ENCODE measurements at places on chromosomes 2 and 18. TPM values are rescaled to one million over a fixed set of nuclear protein-coding genes. Genes with fewer than 3 reads are reported as not detected.

Gene CFAP53
- 0.16 TPM for total RNA-seq

Gene DOCK10
- 16.0 TPM for total RNA-seq

Gene TMEM178A
- total RNA-seq, result 1.5 TPM

Gene MOCOS
- 5.8 TPM for total RNA-seq

Gene EMILIN2
- total RNA-seq, result 37.2 TPM

- peak; percentile 92 for DNase-seq
Measured at GRCh38 chr2:64404002-64404731, 49.8 kb upstream of the LGALSL start.

DNA sequence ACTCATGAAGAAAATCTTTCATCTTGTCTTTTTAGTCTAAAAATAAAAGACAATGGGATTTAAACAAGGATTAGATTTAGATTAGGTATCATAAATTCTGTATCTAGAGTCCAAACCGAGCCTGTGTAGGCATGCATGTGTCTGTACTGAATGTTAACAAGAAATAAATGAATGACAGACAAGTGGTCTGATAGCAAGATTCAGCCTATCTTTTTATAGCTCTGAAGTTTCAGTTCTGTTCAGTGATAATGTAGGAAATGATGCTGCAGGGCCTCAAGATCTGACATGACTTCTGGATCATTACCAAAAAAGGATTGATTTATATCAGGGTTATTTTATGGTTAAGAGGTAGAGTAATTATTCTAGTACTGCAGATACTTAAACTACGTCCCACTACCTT lies 137.0 kb upstream of the ATP5MC3 start:
- no peak for DNase-seq

DNA sequence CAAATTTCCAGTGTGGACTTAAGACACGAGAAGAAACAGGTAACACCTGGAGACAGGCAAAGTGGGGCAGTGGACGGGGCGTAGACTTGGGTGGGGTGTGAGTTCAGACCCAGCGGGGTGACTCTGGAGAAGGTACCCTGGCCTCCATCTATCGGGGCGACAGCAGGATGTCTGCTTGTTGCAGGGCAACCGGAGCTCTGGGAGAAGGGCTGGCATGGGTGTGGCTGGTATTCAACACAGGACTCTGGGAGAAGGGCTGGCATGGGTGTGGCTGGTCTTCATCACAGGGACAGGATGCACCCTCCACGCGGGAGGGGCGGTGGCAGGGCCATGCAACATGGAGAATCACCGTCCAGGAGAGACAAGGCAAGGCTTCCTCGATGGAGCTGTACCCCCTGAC lies 198.5 kb downstream of the HDAC4 start:
- peak; percentile 73 for DNase-seq

GRCh38 chr18:58204776-58205442 lies 160.9 kb downstream of the NEDD4L start:
- no peak for DNase-seq

- peak; percentile 43 for DNase-seq
Measured at GRCh38 chr2:239203443-239204135, 197.2 kb downstream of the HDAC4 start.

GRCh38 chr2:28321426-28321825 lies 71.2 kb upstream of the FOSL2 start:
- DNase-seq, result no peak

DNA sequence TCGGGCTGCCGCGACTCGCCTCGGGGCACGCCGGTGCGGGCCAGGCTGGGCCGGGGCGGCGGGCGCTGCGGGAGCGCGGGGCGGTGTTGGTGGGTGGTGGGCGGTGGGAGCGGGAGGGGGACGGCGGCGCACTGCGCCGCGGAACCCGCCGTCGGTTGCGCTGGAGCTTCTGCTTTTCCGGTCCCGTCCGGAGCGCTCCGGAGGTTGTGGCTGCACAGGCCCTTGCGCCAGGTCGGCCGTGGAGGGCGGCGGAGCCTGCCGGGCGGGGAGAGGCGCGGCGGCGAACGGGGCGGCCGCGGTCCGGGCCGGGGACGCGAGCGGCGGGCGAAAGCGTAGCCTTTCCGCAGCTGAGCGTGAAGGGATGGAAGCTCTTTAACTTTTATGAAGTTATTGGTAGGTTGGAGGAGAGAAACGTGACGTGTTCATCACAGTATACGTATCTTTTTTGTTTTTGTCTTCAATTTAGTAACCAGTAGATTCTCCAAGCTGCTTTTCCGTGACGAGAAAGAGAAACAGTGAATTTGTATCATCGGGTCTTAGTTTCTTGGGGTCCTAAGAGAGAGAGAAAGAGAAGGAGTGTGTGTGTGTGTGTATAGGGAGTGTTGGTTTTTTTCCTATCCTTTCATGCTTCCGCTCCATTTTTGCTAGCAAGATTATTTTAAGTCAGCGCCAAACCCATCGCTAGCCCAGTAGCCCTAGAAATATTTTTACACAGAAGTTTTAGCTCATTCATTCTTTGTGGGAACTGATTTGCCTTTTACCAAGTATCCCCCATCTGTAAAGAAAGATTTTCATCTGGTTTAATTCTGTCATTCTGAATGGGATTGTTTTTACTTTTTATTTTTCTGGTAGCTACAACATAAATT lies 535 bp downstream of the ATG4B start:
- DNase-seq, result no peak

DNA sequence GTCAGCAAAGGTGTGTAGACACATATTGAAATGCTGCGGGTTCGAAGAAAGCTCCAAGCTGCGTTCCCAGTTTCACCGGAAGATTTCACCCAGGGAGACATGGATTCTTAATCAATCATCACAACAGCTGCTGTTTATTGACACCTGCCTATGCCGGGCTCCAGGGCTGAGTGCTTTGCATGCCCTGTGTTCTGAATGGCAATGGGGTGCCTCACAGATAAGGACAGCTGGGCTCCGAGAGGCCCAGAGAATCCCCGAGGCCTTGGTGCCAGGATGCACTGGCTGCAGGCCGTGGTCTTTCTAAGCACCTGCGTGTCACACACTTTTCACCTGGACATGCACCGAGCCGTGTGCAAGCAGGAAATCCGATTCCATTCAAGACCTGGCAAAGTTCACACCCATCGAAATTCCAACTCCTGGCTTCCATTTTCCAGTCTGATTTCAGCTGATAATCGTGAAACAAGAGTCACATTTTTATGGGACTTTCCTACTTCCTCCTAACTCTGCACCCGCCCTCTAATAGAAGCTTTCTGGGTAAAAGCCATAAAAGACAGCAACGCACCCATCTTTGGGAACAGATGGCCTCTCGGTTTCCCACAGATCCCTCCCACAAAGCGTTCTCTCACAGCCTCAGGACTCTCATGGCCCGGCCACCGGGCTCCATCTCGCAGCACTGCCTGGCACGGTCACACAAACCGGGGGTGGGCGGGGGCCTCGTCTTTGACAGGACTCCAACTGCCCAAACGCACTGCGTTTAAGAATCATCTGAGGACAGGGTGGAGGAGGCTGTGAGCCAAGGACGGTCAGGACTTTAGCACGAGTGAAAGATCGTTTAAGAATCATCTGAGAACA lies 245.6 kb upstream of the SALL3 start:
- peak; percentile 64 for DNase-seq

- DNase-seq, result no peak
Measured at GRCh38 chr18:31500051-31500688, 2.2 kb downstream of the DSG2 start.

GRCh38 chr2:168700615-168701245 lies 101.7 kb upstream of the NOSTRIN start:
- no peak for DNase-seq

- no peak for DNase-seq
Measured at GRCh38 chr18:35888329-35888728, 84.2 kb upstream of the RMP24 start.

DNA sequence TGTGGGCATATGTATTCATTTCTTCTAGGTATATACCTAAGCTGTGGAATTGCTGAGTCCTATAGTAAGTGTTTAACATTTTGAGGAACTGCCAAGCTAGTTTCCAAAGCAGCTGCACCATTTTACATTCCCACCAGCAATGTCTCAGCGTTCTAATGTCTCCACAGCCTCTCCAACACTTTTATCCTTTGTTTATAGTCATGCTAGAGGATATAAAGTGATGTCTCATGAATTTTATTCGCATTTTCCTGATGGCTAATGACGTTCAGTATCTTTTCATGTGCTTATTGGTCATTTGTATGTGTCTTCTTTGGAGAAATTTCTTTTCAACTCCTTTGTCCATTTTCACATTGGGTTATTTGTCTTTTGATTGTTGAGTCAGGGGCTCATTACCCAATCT lies 295.2 kb downstream of the NCKAP5 start:
- DNase-seq, result no peak
